ENCODE measurements at places on chromosomes 7 and 10.

DNA sequence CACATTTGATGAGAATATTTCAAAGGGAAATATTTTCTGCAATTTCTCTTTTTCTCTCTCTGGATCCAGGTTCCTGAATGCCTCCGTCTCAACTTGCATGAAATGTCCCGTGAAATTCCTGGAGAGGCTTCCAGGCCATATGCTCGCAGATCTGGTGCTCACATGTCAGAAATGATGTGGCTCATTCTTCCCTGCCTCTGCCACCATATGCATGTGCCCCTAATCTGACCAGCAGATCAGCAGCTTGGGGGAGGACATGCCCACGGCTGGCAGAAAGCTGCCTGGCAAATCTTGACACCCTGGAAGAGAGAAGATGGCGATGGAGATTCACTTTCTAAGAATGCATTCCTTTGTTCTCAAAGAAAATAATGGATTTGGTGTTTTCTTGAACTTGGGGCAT lies 490.7 kb downstream of the RPS24 start:
- no peak for DNase-seq

GRCh38 chr7:24784277-24784676 lies 27.0 kb upstream of the GSDME start:
- DNase-seq = no peak

- no peak for DNase-seq
Observed at GRCh38 chr10:123139521-123140163, 3.9 kb downstream of the HMX3 start.

DNA sequence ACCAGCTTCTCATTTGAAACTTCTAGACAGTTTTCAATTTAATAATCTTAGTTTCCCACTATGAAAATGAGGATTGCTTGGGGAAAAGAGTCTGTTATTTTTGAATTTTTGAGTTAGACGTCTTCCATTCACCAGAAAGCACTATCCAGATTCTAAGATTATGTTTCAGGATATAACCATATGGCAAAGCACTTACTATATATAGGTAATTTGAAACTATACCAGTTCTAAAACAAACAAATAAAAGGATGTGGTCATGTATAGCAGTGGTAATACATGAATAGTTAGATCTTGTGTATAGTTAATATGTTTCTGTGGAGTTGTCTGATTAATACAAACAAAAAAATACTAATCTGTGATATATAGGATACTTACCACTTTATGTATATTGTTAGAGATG lies 320.0 kb downstream of the EXOC4 start:
- DNase-seq = no peak

DNA sequence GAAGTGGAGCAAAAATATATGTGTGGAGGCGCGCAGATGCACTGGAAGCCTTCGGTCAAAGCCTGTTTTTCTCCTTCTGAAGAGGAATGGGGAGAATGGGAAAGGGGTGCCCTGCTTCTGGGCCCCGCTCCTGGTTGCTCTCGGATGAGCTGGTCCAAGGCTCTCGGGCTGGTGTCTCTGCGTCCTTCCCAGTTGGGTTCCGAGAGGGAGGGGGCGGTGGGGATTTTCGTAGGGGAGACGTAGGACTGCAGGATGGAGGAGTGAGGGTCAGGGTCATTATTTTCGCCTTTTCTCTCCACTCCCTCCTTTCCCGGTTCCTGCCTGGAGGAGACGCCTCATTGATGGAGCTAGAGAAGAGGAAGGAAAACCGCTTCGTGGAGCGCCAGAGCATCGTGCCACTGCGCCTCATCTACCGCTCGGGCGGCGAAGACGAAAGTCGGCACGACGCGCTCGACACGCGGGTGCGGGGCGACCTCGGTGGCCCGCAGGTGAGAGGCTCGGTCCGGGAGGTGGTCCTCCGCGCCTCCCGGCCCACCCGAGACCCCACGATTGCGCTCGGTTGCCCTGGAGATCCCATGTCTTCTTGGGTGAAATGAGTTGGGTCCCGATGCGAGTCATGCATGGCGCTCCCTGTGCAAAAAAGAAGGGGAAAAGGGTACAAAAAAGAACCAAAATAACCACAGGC lies 790 bp downstream of the ADAM22 start:
- no peak for DNase-seq

DNA sequence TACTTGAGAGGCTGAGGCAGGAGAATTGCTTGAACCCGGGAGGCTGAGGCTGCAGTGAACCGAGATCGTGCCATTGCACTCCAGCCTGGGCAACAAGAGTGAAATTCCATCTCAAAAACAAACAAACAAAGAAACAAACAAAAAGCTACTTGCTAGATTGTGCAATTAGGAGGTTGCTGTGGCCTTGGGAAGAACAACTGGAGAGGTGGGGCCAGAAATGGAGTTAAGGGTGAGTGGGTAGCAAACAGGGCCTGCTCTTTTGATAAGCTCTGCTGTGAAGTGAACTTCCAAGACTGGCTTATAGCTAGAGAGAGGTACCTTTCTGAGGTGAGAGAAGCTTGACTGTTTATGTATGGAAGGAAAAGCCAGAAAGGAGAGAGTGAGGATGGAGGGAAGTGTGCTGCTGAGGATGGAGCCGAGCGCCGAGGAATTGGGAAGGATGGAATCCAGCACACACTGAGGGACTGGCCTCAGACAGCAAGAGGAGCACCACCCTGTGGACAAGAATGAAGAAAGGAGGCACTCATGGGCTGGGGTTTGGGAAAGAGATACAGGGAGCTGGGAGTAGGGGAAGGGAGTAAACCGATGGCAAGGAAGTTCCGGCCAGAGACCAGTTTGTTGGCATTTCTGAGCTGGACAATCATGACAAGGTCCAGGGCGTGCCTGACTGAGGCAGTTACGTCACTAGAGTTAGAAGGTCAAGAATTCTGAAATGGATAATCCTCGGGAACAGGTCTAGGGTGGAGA lies 7.0 kb upstream of the RPEL1 start:
- no peak for DNase-seq

DNA sequence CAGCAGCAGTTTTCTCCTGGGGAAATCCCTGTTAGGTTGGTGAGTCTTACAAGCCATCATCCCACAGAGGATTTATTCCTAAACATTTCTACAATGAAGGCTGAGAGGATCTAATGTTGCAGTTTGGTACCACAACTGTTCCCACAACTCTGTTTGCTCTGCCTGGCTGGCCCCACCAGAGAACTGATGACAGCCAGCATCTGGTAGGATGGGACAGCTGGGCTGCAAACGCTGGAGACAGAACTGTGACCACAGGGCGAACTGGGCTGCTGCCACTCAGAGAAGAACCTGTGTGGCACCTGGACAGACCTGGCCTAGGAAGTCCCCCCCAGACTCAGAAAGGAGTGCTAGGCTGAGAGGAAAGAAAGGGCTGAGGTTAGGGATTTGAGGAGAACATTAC lies 94.8 kb downstream of the CALN1 start:
- DNase-seq = no peak

DNA sequence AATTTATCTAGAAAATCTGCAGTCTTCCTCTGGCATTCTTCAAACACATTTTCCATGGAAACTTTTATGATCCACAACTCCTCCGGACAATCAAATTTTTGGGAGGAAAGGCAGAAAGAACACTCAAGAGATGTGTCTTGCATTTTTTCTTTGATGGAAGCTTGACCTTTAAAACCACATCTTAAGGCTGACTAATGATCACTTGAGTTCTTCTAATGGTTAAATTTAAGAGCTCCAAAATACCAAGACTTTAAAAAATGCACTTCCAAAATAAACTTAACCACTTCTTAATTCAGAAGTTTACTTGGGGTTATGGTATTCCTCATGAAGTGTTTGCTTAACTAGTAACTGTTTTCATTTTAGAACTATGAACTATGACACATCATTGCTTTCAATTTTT lies 43.3 kb downstream of the ETV1 start:
- no peak for DNase-seq

DNA sequence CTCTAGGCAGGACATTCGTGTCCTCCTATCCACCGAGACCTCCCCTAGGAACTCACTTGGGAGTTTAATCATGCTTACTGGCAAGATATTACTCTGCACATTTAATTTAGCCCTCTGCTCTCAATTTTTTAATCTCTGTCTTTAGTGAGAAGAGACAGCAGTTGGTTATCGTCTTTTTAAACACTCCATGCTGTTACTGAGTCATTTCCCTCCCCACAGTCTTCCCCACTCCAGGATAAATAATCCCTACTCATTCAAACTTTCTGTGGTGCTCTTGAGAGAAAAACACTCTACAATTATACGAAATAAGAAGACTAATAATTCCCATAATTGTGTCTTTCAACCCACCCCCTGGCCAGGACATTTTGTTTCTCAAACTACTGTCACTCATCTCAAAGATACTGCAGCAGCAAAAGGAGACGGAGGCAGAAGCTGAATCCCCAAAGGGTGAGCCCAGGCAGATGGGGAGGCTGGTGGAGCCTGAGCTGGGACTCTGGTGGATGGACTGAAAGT lies 84.2 kb downstream of the ANK3 start:
- no peak for DNase-seq

GRCh38 chr7:45138433-45139267 lies 18.9 kb upstream of the RAMP3 start:
- no peak for DNase-seq

DNA sequence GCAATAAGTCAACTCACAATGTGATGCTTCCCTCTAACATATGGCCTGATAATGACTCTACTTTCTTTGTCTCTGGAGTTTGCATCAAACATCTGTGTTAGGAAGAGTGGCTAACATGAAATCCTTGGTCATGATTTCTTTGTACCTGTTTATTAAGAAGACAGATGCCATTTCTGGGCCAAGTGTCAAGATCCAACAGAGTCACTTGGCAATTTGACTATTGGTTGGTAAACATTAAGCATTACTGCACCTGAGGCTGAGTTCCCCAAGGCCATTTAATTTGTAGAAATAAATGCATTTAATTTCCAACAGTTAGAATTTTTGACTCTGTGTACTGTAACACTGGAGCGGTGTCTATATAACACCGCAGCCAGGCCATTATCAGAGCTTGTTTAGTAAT lies 403.7 kb downstream of the GALNT17 start:
- no peak for DNase-seq
